Activated naive CD8-positive, alpha-beta T cell treated with anti-CD3 and anti-CD28 coated beads for 36 hours (primary cell): ENCODE measurements at places on chromosomes 5 and 9.

GRCh38 chr5:56565644-56566043 is 249.7 kb upstream of the MAP3K1 start:
- H3K4me3 ChIP-seq = no peak overlapping the region
- no peaks in the 10 kb centered on the region for H3K36me3 ChIP-seq
- H3K27me3 ChIP-seq = no peaks in the 10 kb centered on the region
- no peak for DNase-seq
- no peaks in the 10 kb centered on the region for H3K4me1 ChIP-seq

DNA sequence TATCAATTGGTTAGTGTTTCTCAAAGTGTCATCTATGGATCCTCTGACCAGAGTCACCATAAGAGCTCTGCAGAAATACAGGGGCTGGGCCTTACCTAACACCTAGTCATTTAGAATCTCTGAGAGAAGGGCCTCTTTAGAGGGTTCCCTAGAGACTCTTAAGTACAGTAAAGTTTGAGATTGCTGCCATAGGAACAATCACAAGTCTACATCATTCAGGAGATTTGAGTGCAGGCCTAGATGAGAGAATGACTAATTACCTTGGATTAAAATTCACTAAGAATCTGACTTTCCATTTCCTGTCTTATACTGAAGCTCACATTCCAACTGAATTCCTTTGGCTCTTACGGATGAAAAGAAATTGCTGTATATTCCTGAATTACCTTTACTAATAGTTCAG is 182.1 kb upstream of the PTGER4 start:
- H3K36me3 ChIP-seq = peaks cover 15% of the 10 kb centered on the region
- peaks cover 3% of the 10 kb centered on the region for H3K27me3 ChIP-seq
- H3K4me3 ChIP-seq = no peak overlapping the region
- H3K27ac ChIP-seq = no peak overlapping the region

DNA sequence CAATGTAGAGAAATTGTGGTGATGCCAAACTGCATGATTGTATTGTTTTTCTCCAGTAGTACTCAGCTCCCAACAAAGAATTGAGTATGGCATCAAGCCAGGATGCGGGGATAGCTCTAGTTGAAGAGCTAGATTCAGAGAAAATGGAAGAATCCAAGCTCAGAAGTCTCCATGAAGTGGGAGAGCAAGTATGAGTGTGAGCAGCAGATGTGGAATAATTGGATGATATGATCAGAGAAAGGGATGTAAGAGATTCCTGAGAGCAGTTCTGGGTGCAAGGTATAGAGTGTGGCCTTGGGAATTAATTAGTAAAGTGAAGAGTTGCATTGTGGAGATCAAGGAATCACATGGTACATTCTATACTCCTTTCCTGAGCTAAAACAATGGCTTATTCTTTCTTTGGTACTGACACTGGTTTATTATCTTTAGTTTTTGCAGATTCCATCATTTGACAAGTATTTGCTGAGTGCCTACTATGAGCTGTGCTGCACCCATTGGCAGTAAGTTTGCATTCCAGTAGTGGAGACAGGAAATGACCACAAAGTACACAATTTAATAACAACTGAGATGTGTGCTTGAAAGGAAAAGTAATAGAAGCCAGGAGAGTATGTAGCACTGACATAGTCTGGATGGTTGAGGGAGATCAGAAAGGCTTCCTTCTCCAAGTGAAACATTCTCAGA is 177.1 kb downstream of the CPLANE1 start:
- H3K36me3 ChIP-seq = no peaks in the 10 kb centered on the region
- no peaks in the 10 kb centered on the region for H3K27me3 ChIP-seq
- H3K27ac ChIP-seq = no peak overlapping the region
- no peak for DNase-seq
- no peak overlapping the region for H3K4me3 ChIP-seq

DNA sequence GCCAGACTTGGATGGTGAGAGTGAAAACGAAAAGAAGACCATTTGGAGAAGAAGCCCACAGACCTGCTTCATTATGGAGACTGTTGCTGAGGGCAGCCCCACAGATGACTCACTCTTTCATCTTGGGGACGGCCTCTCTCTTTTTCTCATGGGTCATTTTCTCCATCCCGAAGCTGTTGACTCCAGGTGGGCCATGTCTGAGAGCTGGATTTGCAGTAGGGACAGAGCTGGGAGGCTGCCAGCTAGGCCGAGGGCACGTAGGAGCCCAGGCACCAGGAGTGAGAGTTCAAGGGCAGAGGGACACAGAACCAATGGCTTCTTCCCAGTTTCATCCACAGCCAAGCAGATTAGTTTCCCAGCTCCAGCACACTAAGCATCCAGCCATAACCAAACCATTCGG is 92.4 kb downstream of the S1PR3 start:
- peaks cover 6% of the 10 kb centered on the region for H3K4me1 ChIP-seq
- H3K4me3 ChIP-seq = no peak overlapping the region
- no peaks in the 10 kb centered on the region for H3K36me3 ChIP-seq
- H3K27ac ChIP-seq = no peak overlapping the region

DNA sequence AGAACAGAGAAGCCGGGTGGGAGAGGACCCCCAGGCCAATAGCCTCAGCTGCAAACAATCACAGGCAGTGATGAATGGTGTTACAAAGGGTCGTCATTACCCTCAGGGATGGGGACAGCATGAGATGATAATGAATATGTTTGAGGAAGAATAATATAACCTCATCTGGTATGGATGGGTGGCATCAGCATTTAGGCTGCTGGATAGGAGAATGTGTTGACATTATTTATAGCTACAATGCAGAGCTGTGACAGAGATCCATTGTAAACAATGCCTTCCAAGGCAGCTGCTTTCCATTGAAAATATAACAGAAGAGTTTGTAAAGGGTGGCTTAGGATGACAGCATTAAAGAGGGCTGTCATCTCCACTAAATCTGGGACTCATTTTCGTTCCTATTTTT is 365.5 kb downstream of the KCNN2 start:
- no peaks in the 10 kb centered on the region for H3K27me3 ChIP-seq
- no peaks in the 10 kb centered on the region for H3K4me1 ChIP-seq
- H3K36me3 ChIP-seq = no peaks in the 10 kb centered on the region
- H3K4me3 ChIP-seq = no peak overlapping the region
- no peak for DNase-seq
- no peak overlapping the region for H3K27ac ChIP-seq

GRCh38 chr9:68763104-68763503 is 58.1 kb downstream of the PIP5K1B start:
- DNase-seq = no peak
- H3K27me3 ChIP-seq = peaks cover 12% of the 10 kb centered on the region
- H3K4me1 ChIP-seq = no peaks in the 10 kb centered on the region
- no peak overlapping the region for H3K4me3 ChIP-seq
- H3K27ac ChIP-seq = no peak overlapping the region

GRCh38 chr5:116576053-116576713 is 1.6 kb upstream of the SEMA6A start:
- H3K4me1 ChIP-seq = peaks cover 26% of the 10 kb centered on the region
- peak; percentile 66 for DNase-seq
- H3K27ac ChIP-seq = no peak overlapping the region
- peak overlapping the region; percentile 18 for H3K4me3 ChIP-seq

GRCh38 chr5:122015471-122015870 is 53.7 kb downstream of the SRFBP1 start:
- no peak overlapping the region for H3K27ac ChIP-seq
- H3K36me3 ChIP-seq = peaks cover 23% of the 10 kb centered on the region
- no peaks in the 10 kb centered on the region for H3K27me3 ChIP-seq
- H3K4me3 ChIP-seq = no peak overlapping the region

DNA sequence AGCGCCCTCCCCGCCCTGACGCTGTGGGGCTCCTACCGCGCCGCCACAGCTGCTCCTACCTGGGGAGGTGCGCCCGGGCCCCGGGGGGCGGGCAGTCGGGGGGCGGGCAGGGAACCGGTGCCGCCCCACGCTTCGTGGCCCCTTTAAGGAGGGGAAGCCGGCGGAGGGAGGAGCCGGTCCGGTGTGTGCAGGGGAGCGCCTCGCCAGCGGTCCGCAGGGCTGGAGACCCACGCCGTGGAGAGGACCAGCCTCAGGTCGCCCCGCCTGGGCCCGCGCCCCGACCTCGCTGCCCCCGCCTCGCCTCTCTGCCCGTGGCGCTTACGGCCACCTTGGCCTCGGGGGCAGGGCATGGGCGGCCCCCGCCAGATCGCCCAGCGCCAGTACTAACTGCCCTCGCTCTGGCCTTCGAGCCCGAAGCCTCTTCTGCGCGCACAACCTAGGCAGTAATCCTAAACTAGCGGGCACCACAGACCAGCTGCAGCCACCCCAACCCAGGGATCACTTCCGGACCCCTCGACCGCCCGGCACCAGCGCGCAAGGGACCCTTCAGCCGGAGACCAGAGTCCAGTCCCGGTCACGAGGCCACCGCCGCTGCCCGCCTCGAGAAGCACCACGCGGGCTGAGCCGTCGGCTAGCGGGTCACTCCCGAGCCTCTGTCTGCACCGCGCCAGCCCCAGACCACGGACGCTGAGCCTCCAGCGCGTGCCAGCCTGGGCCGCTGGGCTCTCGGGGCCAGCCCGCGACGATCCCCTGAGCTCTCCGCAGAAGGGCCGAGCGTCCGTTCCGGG is at the start of gene FOXE1:
FOXE1 (plus strand) TSS at position 171 of the 788 bp plus-strand sequence. CDS start 689 bp downstream, outside the sequence.
- no peak within 1 kb of the TSS for H3K27ac ChIP-seq
- H3K27me3 ChIP-seq = peaks cover 90% of the 10 kb centered on the region
- no peaks in the 10 kb centered on the region for H3K36me3 ChIP-seq
- DNase-seq = no peak
- H3K4me3 ChIP-seq = peak within 1 kb of the TSS; percentile 80

DNA sequence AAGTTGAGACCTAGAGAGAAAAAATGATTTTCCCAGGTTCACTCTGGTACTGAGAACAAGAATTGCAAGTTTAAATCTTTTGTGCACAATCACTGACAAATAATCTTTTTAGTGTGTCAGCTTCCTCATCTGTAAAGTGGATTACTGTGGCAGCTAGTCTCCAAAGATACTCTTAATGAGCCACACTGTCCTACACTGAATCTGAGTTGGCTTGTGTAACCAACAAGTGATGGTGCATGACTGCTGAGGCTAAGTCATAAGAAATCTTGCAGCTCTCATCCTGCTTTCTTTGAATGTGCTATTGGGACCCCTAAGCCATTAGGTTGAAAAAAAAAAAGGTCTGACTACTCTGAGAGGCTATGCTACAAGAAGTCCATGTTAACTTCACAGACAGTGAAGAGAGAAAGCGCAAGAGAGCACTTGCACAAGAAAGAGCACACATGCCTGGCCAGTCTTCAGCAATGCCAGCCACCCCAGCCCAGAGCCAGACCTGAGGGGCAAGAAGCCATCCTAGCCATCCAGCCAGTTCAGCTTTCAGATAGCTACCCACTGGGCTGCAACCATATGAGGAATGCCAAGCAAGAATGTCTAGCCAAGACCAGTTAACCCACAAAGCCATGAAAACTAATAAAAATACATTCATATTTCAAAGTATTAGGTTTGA is 419.4 kb downstream of the RAB3C start:
- H3K27me3 ChIP-seq = no peaks in the 10 kb centered on the region
- DNase-seq = no peak
- peaks cover 55% of the 10 kb centered on the region for H3K4me1 ChIP-seq
- peaks cover 8% of the 10 kb centered on the region for H3K36me3 ChIP-seq

DNA sequence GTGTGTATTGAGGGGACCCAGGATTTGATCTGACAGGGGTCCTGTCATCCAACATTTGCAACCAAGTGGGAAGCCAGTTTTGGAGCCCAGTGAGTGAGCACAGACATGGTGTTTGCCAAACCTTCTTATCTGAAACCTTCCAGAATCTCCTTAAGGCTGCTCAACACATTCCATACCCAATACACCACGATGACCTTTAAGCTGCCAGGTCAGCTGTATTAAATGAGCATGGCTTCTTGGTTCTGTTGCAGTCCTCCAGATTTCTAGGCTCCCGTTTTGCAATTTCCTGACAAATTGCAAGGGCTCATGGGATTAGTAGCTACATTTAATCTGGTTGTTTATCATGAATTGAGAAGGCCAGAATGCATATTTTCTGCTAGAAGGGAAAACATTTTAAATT is 124.2 kb upstream of the ATP10B start:
- no peak for DNase-seq
- peaks cover 2% of the 10 kb centered on the region for H3K4me1 ChIP-seq
- peaks cover 3% of the 10 kb centered on the region for H3K27me3 ChIP-seq
- H3K4me3 ChIP-seq = no peak overlapping the region
- no peak overlapping the region for H3K27ac ChIP-seq

GRCh38 chr5:67407979-67408378 is 211.4 kb upstream of the CD180 start:
- no peaks in the 10 kb centered on the region for H3K4me1 ChIP-seq
- H3K4me3 ChIP-seq = no peak overlapping the region
- H3K36me3 ChIP-seq = no peaks in the 10 kb centered on the region
- no peak overlapping the region for H3K27ac ChIP-seq
- no peaks in the 10 kb centered on the region for H3K27me3 ChIP-seq

DNA sequence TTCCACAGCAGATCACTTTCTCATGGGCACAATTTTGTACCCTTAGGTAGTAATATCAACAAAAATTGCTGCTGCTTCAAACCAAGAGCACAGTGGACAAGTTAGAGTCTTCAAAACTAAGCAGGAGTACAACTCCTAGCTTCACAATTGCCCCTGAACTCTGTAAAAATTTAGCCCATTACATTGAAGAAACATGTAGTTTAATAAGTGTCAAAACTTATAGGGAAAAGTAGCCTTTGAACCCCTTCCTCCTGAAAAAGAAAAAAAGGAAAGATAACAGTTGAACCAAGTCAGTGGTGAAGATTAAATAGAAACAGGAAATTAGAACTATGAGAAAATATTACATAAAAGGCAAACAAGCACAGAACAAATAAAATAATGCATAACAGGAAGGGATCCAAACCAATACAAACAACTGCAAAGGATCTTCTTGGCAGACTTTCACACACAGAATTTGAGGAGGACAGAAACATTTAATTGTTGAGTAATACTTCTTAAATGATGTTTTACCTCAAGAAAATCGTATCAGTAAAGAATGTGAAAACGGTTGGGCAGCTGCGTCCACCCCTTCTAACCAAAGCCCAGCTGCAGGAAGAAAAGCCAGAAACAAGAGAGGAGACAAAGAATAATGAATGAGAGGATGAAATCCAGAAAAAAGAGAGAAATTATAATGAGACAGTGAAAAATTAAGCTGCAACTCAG is 636.0 kb downstream of the NR2F1-AS1 start:
- H3K27ac ChIP-seq = no peak overlapping the region
- H3K36me3 ChIP-seq = no peaks in the 10 kb centered on the region
- H3K27me3 ChIP-seq = no peaks in the 10 kb centered on the region
- no peak for DNase-seq
- no peak overlapping the region for H3K4me3 ChIP-seq
- H3K4me1 ChIP-seq = no peaks in the 10 kb centered on the region

- H3K4me3 ChIP-seq = no peak overlapping the region
- DNase-seq = no peak
- no peaks in the 10 kb centered on the region for H3K36me3 ChIP-seq
- no peak overlapping the region for H3K27ac ChIP-seq
- no peaks in the 10 kb centered on the region for H3K4me1 ChIP-seq
These were observed 85.4 kb downstream of the ADAMTS2 start for GRCh38 chr5:179259731-179260323.

GRCh38 chr5:121967187-121967586 is 5.4 kb downstream of the SRFBP1 start:
- no peak for DNase-seq
- H3K27ac ChIP-seq = no peak overlapping the region
- peaks cover 49% of the 10 kb centered on the region for H3K4me1 ChIP-seq
- H3K36me3 ChIP-seq = peaks cover 29% of the 10 kb centered on the region
